Stimulated activated CD8-positive, alpha-beta memory T cell treated with anti-CD3 and anti-CD28 coated beads, Interleukin-12 subunit alpha, Interleukin-12 subunit beta, amount 100 ng/mL, for 4 hours (primary cell): ENCODE measurements at places on chromosomes 3 and 15.

DNA sequence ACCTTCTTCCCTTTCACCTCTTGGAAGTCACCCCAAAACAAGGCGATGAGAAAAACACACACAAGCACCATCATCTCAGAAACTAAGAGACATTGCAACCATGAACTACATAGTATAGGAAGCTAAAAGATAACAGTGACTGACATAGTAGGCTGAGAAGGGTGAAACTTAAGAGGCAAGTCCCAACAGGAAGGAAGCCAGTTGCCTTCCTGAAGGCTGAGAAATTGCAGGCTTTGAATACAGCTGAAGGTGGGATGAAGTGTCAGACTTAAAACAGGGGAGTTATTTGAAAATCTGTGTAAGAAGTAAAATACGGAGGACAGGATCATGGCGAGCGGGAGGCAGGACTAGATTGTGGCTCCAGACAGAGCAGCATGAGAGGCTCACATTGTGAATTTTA is 27.8 kb downstream of the SLC27A2 start:
- DNase-seq = no peak

- no peak for DNase-seq
Observed at GRCh38 chr3:178485756-178486155, 50.5 kb upstream of the KCNMB2 start.

GRCh38 chr3:101779822-101780381 is 891 bp downstream of the NXPE3 start:
- DNase-seq = no peak

- no peak for DNase-seq
Observed at GRCh38 chr15:22794063-22794462, 7.6 kb downstream of the NIPA1 start.

- DNase-seq = no peak
Observed at GRCh38 chr3:39141171-39141995, 12.0 kb downstream of the CSRNP1 start.

- no peak for DNase-seq
Observed at GRCh38 chr15:101178931-101179330, 72.9 kb downstream of the CHSY1 start.

GRCh38 chr3:68919000-68919399 is 13.3 kb downstream of the TAFA4 start:
- DNase-seq = no peak

GRCh38 chr15:34793901-34794300 is 1.4 kb downstream of the ACTC1 start:
- no peak for DNase-seq

- no peak for DNase-seq
Observed at GRCh38 chr3:141952611-141953010, 76.2 kb downstream of the ATP1B3 start.

DNA sequence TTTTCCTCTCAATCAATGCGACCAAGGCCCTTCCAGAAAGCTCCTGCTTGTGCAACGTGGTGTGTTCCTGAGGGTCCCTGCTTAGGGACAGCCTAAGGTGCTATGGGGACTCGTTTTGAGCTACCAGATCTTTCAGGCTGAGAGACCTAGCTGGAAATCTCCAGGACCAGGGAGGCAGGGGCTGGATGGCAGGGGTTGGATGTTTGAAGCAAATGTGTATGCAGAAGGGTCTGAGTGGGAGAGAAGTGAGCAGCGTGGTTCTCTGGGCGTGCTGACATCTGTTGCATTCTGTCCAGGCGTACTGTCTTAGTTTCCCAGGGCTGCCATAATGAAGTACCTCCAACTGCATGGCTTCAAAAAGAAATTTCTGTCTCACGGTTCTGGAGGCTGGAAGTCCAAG is 31.7 kb upstream of the SLCO2A1 start:
- DNase-seq = no peak

- DNase-seq = no peak
Observed at GRCh38 chr3:3133500-3133899, 6.8 kb downstream of the TRNT1 start.

DNA sequence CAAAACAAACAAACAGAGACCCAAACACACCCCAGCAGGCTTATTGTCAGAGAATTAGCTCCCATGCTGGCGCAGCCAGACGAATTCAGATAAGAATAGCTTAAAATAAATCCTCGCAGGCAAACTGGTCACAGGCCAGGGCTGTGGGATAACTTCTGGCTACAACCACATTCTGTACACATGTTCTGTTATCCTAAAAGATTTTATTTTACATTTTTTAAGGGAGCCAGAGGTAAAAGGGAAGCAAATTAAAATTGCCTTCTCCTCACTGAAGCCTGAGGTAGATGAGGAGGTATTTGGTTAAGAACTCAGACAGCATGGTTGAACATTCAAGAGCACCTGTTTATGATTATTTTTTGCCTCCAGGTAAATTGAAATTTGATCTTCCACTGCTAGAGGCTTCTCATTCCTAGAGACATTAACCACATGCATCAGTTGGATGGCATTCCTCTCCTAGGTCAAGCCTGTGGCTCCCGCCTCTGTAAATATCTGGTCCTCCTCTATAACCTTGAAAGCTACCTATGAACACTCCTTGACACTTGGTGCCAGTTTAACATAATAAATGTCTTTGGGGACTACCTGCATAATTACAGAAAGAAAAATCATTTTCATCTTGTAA is 190.3 kb downstream of the SATB1 start:
- no peak for DNase-seq

- DNase-seq = no peak
Observed at GRCh38 chr3:131795390-131796090, 239.3 kb downstream of the CPNE4 start.

DNA sequence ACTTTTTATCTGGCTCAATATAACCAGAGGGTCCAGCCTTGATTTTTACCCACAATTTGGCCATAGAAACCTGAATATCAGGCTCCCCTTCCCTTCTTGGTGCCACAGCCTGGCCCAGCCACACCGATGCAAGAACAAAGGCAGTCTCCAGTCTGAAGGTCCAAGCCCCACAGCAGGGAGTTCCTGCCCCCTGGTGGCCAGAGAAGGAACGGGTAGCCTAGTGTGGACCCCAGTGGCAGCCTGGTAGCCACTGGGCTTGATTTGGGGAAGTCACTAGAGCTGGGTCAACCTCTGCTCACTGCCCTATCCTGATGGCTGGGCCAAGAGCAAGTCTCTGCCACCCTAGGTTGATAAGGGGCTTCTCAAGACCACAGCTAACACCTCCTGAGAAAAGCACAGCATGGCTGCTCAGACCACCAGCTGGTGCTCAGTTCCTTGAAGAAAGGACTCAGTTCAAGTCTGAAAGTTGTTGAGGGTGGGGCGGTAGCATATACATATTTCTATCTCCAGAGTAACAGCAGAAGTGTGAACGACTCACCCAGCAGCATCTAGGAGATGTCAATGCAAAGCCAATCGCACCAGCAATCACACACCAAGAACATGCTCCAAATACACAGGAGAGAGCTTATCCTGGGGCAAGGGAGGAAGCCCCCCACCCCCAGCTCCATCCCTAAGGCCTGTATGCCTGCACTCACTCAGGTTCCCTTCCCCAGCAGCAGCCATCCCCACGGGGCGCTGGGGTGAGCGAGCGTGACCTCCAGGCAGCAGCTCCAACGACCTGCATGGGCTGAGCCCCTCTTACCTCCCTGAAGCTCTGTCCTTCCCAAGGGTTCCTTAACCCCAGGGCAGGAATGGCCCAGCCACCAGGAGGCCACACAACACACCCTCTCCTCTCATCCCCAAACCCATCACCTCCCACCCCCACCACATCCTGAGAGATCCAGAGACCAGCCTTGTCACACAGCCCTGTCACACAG is 7.6 kb downstream of the PFKFB4 start:
- DNase-seq = peak; percentile 64

DNA sequence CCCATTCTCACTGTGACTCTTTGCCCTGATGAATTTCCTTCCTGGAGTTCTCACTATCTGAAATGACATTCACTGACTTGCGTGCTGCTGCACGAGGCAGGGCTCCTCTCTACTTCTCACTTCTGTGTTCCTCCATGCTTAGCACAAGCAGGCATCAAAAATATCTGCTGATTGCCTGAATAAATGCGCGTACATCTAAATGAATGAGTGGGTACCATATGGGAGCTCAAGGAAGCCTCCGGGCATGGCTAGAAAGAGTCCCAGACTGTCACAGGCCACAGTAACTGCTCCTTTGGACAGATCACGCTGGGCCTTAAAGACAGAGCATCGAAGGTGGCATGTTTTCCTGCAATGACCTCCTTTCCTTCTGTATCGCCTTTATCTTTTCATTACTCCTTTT is 31.6 kb downstream of the HCN4 start:
- no peak for DNase-seq

- no peak for DNase-seq
Observed at GRCh38 chr15:70533931-70534742, 229.2 kb downstream of the UACA start.

DNA sequence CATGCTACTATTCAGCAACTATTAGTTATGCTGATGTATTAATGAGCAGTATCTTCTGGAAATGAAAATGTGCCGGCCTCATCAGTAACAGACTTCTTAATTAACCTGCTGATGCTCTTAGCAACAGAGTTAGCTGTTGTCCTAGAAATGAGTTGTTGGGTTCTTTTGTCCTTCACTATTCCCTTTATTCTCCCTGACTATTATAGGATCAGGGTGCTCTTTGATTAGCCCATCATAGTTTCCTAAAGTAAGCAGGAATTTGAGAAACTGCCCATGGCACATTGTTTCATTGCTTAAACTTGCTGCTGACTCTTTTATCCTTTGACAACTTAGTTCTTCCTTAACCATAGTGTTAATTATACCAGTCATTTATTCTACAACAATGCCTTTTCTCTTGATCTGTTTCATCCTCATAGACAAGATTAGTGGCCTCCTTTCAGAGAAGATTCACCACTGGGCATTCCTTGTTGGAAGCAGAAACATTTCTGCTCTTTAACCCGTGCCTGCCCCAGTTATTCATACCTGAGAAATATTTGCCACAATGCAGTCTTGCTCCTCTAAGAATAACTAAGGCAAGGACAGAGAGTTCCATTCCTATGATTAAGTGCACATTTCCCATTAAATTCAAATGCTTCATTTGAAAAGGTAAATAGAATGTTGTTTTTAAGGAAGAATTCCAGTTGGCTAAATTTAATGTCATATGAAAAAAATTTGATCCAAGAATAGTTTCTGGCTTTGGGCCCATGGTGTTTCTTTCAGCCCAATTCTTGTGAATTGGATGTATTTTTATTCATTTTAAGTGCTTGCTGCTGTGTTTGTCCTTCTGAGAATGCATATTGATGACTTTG is 573.3 kb upstream of the TBL1XR1 start:
- DNase-seq = no peak

DNA sequence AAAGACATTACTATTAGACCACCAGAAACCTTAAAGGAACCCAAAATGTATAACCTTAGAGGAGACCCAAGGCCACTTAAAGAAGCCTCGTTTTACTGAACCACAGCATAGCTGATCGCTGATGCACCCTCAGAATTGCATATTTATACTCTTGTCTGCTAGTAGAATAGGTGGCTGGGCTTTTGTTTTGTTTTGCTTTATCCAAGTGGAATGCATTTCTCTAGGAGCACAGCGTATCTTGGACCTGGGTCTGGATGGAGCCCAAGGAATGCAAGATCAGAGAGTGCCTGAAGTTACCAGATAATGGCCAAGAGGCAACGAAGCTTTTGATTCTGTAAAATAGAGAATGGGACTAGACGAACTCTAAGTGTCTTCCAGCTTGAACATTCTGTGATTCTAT is 129.2 kb upstream of the COL8A1 start:
- no peak for DNase-seq

DNA sequence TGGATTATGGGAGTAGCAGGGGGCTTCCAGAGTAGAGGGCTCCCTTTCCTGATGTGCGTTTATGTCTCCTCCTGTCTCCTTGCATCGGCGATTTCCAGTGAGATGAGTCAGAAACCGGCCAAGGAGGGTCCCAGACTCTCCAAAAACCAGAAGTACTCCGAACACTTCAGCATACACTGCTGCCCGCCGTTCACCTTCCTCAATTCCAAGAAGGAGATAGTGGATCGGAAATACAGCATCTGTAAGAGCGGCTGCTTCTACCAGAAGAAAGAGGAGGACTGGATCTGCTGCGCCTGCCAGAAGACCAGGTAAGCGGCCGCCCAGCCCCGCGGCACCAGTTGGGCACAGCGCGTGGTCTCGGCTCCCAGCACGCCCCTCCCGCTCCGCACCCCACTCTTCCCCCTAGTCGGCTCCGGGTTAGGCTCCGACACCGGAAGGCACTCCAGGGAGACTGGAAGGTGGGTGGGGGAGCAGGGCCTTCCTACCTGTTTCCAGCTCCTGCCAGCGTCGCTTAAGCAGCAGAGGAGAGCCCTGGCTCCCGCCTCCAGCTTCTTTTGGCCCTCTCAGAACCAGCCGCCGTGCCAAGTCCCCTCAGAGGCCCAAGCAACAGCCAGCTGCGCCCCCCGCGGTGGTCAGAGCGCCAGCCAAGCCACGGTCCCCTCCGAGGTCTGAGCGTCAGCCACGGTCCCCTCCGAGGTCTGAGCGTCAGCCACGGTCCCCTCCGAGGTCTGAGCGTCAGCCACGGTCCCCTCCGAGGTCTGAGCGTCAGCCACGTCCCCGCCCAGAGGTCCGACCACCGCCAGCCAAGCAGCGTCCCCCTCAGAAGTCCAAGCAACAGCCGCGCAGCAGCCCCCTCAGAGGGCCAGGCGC is 34.7 kb downstream of the MOBP start:
- DNase-seq = no peak

GRCh38 chr3:193407112-193407511 is 28.6 kb upstream of the ATP13A5 start:
- no peak for DNase-seq
